ENCODE measurements at places on chromosomes 5 and 9.

DNA sequence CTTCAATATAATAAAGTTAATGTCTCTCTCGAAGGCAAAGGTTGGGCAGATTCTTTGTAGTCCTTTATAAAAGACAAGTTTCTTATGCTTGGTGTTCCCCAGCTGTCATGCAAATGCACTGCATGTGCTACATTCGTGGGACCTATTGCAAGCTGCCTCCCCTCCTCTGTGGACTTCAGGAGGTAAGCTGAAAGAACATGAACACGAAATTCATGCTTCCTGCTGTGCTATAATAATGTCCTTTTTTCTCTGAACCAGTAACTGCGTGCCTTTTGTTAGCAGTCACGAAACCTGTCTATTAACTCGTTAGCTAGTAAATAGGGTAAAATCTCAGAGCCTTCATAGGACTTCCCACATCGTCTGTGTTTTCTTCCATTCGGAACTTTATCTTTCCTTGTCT, 363.5 kb downstream of the CDH9 start:
- no peak for DNase-seq

- no peak for DNase-seq
Observed at GRCh38 chr9:36928670-36929349, 105.3 kb downstream of the PAX5 start.

- no peak for DNase-seq
Observed at GRCh38 chr9:133767625-133768024, 29.5 kb upstream of the SARDH start.

- DNase-seq = peak; percentile 84
Observed at GRCh38 chr9:97557606-97558095, 56.2 kb downstream of the TMOD1 start.

- peak; percentile 22 for DNase-seq
Observed at GRCh38 chr5:154740483-154740882, 14.7 kb upstream of the LARP1 start.

DNA sequence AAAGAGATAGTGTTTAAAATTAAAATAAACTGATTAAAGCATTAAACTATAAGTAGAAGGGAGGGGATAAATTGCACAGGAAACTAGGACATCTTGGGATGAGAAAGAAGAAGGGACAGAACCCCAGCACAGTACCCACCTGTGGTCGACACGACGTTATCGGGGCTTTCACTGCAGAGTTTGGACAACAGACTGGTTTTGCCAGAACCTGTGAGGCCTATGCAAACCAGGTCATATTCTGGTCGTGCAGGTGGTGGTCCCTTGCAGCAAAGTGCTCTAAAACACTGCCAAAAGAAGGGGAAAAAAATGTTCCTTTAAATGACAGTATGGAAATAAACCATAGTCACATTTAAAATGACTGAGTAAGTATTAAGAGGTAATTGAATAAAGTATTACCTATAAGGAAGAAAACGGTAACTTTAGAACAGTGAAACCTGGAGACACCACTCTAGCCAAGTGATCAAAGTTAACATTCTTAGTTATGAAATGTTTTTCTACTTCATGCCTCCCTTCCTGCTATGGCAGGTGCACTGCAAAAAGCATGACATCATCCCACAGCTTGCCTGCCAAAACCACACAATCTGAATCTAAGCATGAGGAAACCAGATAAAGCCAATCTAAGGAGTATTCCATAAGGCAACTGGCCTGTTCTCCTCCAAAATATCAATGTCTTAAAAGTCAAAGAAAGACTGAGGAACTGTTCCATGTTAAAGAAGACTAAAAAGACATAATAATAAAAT, 138.6 kb downstream of the ARL15 start:
- no peak for DNase-seq

DNA sequence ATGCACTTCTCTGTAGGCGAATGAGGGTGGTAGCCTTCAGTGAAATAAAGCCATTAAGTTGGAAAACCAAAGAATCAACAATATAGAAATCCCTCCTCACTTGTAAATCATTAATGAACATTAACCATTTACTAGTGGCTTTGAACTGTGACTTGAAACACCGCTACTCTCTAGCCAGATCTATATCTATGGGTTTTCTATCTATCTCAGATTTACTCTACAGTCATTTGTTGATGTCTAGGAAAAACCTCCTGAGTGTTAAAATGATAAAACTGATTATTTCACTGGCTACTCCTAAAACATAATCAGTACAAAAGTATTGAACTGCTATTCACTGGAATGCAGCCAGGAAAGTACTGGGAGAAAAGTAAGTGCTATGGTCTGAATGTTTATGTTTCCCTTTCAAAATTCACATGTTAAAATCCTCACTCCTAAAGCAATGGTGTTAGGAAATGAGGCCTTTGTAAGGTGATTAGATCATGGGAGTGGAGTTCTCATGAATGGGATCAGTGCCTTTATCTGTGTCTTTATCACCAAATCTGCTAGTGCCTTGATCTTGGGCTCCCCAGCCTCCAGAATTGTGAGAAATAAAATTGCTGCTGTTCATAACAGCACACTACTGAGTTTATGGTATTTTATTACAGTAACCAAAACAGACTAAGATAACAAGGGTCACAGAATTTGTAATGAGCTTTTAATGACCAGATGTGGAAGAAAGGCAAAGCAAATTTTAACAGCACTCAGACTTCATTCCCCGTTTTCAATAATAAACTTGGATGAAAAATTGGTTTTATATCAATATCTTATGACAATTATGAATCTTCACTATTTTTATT, 8.6 kb upstream of the OXCT1 start:
- no peak for DNase-seq

Data from NCI-H1694 treated with DMSO at 0.1 percent for 48 hours (cell line).